ENCODE measurements at places on chromosomes 11 and 22.

DNA sequence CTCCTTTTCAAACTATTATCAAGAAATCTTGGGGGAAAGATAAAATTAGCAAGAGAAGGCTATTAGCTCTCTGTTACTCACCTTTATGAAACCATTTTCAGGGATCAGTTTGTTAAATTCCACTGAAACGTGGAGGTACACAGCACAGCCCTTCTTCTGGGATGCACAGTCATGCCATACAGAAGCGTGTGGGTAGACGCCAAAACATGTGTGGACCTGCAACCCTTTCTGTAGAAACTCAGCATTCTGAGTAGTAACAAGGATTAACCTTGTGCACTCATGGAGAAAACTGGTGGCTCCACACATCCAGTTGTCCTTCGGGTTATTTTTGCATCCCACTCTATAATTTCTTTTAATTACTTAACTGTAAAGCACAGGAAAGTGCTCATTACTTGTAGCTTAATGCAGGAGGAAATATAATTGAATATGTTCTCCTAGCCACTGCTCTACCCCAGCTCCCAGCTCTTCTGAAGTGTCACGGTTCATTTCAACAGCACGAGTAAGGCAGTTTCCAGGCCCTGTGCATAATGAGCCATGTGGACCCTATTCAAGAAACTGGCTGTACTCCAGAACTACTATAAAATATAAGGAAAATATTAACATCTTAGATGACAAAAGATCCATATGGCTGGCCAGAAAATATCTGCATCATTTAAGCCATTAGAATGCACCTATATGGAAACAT lies 26.1 kb downstream of the BDNF start:
- no peak for DNase-seq

DNA sequence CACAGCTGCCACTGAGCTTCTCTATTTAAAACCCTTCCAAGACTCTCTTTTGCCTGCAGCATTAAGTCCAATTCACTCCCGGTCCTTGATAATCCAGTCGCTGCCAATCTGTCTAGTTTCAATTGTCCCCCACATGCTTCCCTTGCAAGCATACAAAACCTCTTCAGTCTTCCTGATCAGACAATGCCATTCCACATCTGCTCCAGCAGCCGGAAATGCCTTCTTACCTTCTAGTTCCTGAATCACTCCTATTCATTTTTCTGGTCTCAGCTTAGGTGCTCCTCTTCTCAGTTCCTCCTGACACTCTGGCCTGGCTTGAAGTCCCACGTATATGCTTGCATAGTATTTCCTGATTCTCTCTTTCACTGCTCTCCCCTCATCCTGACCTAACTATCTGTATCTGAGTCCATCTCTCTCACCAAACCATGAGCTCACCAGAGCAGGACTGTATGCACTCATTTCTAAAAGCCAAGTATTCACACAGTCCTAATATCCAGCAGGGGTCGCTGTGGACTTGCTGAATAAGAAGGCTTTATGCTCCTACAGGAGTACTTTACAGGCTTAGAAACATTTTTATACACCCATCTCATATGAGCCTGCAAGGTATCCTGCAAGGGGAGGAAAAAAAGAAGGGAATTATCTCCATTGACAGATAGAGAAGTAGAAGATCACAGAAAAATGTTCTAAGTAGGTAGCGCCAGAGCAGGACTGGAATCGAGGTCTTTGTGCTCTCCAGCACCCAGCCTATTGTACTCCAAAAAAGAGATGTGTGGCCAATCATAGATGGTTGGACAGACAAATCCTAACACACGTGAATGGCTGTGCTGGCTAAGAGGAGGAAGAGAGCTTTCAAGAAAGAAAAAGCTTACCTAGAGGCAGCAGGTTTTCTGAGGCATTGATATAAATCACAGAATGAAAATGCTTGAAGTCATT lies 19.2 kb downstream of the XRRA1 start:
- DNase-seq = peak; percentile 57

DNA sequence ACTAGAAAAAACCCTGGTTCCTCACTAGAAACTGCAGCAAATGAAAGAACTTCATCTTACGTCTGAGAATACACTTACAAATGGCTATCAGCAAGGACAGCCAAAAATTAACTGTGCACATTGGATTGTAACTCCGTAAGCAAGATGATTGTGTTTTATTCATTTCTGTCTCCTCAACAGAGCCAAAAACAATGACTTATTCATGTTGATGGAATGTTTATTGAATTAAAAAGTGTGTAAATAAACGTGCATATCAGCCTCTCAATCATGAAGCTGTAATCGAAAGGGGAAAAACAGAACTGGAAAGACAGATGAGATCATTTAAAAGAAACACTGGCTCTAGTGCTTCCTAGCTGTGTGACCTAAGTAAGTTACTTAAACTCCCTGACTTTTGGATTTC lies 307.5 kb upstream of the ZC3H12C start:
- DNase-seq = no peak

DNA sequence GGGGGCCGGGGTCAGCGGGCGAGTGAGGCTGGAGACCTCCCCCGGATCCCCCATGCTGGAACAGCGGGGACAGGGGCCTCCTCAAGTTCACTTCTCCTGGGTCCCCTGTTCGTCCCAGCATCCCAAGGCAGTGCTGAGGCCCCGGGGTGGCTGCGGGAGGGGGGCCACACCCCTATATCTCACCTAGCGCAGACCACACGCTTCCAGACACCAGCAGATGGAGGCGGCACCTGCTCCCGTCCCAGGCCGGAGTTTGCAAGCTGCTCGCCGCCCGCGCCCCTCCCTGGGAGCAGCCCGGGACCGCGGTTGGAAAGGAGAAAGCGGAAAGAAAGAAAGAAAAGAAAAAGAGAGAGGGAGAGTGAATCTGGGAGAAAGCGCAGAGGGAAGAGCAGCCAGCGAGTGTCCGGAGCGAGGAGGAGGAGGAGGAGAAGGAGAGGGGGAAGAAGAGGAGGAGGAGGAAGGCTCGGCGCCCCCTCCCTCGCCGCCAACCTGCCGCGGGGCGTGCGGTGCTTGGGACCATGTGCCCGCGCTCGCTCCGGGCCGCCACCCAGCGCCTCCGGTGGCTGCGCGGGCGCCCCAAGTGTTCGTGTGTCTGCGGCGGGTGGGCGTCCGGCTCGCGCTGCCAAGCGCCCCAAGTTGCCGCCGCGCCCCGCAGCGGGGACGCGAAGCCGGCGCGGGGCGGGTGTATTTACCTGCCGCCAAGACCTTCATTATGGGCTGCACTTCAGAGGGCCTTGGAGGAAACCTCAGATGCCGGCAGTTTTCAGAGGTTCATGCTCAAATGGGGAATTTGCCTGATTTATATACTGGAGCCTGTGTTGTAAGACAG lies at the start of gene LIF:
TSS of gene LIF (minus strand) at position 775 of the 829 bp plus-strand sequence. CDS start at position 711, 64 bp downstream.
- no peak for DNase-seq

DNA sequence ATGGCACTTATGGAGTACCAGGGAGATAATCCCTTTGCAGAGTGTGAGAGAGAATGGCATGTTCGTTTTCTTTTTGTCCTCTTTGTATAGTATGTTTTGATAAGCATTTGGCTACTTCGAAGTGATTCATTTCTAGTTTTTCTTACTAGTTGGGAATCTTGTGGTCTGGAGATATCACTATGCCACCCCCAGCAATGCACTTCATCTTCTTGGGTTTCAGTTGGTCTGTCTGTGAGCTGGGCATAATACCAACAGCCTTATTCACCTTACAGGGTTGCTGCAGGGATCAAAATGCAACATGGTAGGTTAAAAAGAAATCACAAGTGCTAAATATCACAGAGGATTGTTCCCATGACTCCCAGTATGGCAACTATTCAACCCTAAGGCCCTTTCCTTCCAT lies 387.8 kb upstream of the CADM1 start:
- DNase-seq = no peak

- no peak for DNase-seq
Measured at GRCh38 chr11:124036666-124037065, 4.5 kb downstream of the OR10G7 start.

DNA sequence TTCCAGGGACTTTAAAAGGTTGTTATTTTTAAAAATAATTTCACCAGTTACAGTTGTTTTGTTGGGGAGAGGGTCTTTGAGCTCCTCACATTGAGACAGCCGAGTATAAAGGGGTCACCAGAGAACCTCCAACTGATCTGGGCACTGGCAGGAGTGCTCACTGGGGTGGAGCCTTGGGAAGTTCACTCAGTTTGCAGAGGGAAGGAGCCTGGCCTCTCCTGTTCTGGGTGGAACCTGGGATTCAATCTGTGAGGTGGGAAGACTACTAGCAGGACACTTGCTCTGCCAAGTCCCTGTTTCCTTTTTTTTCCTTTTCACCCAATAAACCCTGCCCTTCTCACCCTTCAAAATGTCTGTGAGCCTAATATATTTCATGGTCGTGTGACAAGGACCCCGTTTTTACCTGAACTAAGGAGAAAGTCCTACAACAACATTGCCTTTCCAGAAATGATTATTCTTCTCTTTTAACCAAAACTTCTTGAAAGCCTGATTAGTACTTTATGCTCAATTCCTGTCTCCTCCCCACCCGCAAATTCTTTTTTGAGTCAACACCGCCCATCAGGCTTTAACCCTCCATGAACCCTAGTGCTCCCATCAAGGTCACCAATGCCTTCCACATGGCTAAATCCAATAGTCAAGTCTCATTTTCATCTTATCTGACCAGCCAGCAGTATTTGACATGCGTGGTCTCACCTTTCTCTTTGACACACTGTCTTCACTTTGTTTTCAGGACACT lies 22.0 kb upstream of the MSANTD2 start:
- DNase-seq = no peak

DNA sequence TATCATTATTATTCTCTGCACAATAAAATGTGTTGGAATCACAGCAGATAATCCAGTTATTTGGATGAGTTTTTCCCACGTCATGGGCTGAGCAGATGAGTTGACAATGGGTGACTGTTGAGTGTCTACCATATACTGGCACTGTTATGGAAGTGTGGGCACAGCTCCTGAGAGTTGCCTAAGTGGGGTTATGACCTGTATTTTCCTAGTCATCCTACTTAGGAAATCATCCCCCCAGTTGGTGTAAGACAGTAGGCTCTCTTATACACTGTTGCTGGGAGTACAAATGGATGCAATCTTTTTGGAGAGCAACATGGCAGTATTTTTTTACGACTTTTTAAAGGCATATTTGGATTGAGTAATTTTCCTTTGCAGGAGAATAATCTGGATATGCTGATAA lies 66.4 kb downstream of the TRAF6 start:
- DNase-seq = no peak

- DNase-seq = no peak
Measured at GRCh38 chr11:83990160-83990733, 704.1 kb upstream of the CCDC90B start.

GRCh38 chr22:48021991-48022401 lies 1259.5 kb downstream of the TBC1D22A start:
- DNase-seq = no peak

GRCh38 chr22:29309332-29310064 lies 3.0 kb downstream of the GAS2L1 start:
- DNase-seq = no peak

All from iPS DF 6.9 (cell line).